ENCODE measurements at places on chromosomes 4 and X. TPM values are rescaled to one million over a fixed set of nuclear protein-coding genes. Genes with fewer than 3 reads are reported as not detected.

Gene HS3ST1
- 2.5 TPM for total RNA-seq

Gene PPM1K
- total RNA-seq: 144 TPM

Gene VCX3B
- total RNA-seq: not detected

Gene GAGE12H
- total RNA-seq: not detected

Gene CEP44
- total RNA-seq: 26.4 TPM

Gene WAS
- 0.09 TPM for total RNA-seq

Gene BEND4
- total RNA-seq: not detected

Gene PAGE2
- not detected for total RNA-seq

Gene DDX60
- 49.0 TPM for total RNA-seq

Gene RHOXF1
- total RNA-seq: not detected

Gene SMC1A
- total RNA-seq: 40.0 TPM

Gene CT45A2
- total RNA-seq: not detected

Gene TSPAN5
- 42.8 TPM for total RNA-seq

Gene RBMXL3
- total RNA-seq: not detected

Gene ADH1A
- 0.27 TPM for total RNA-seq

Gene NUP62CL
- total RNA-seq: not detected

Gene GRIA2
- not detected for total RNA-seq

Gene RNF128
- total RNA-seq: 12.6 TPM
